AG04449 (cell line): ENCODE measurements at places on chromosomes 1 and 21.

DNA sequence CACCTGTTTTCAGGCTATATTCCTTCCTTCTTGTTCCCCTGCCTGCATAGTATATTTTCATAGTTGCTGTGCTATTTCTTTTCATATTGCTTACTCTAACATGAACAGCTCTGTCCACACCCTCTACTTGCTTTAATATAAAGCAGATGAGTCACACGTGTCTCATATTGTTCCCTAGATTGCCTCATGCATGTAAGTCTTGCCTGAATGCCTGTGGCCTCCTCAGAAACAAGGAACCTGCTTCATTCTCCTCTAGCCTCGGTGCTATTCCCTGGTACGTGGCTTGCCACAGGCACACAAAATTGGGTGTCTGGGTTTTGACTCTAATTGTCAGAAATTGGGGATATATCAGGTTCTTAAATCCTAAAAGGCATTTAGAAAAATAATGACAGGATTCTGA, 16.5 kb upstream of the PKP1 start:
- peak; percentile 81 for DNase-seq

- DNase-seq, result no peak
Observed at GRCh38 chr1:167629681-167630567, at the start of gene RCSD1. Gene RCSD1 (plus strand): TSS chr1:167630232. CDS start chr1:167630424, 192 bp downstream.

- no peak for DNase-seq
Observed at GRCh38 chr1:19452221-19452663, 33.1 kb downstream of the CAPZB start.

GRCh38 chr1:179055937-179056336, 25.9 kb upstream of the TOR3A start:
- DNase-seq, result no peak

DNA sequence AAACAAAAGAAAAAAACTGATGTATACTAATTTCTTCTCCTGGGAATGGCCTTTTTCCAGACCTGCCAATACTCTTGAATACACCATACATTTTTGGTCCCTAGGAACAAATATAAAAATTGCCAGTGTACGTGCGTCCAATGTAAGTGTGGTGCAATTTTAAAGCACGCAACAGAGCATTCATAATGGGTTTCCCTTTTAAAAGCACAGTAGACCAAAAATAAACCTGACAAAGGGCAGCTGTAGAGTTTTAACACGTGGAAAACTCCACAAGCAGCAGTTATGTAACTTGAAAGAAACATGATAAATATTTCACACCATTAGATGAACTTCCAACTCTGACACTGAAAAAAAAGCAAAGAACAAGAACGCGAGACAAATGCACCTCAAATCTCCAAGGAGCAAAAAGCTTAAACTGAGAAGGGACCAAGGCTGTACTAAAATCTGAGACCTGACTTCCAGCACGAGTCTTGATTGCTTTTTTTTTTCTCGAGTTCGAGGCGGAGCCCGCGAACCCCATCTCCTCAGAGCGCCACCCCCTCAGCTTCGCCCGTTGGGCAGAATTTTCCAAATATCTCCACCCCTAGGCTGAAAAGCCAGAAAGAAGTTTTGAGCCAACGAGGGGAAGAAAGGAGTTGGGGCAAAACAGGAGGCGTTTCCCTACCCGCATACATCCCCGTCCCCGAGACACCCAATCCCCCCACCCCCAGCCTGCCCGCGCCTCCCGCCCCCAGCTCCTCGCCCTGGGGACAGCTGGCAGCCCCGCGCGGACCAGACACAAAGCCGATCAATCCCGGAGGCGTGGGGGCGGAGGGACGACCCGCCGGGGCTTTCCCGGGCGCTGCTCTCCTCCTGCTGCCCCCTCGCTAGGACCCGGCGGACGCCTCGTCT, at the start of gene JAM2:
JAM2 (plus strand) TSS at position 599 of the 891 bp plus-strand sequence. CDS start 564 bp downstream, outside the sequence.
- no peak for DNase-seq

DNA sequence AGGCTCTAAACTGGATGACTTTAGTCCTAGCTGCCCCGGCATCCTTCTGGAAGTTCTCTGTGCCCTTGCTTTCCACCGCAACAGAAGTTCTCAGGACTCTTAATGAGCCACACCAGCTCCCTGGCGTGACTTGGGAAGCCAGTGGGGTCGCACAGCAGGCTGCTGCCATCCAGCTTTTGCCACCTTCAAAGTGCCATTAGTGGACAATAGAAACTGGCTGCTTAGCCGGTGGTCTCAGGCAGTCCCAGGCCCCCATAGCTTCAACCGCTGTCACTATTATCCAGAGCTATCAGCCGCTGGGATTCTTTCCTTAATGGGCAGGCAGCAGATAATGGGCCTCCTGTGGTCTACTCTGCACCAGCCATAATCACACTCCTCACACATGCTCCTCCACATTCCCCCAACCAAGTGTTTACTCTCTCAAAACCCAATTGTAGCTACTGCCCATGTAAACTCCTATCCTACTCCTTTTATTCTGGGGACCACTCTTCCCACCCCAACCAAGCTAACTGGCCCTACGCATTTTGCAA, 37.3 kb downstream of the PLEKHA6 start:
- DNase-seq, result no peak

DNA sequence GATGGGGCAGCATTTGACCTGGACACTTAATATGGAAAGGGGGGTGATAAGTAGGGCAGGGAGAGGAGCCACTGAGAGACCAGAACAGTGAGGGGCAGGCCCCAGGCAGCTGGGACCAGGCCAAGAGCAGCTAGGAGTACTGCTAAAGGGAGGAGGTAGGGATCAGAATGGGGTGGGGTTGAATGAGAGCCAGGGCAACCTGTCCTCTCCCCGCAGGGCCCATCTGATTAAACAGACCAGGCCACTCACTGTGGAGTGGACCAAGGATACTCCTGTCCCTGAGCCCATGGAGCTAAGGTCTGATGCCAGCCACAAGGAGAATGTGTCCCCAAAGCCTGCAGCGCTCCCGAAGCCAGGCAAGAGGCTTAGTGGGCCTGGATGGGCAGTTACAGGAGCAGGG, 2.1 kb downstream of the C1orf167 start:
- no peak for DNase-seq

- no peak for DNase-seq
Observed at GRCh38 chr1:57736940-57737339, 313.1 kb upstream of the DAB1 start.

DNA sequence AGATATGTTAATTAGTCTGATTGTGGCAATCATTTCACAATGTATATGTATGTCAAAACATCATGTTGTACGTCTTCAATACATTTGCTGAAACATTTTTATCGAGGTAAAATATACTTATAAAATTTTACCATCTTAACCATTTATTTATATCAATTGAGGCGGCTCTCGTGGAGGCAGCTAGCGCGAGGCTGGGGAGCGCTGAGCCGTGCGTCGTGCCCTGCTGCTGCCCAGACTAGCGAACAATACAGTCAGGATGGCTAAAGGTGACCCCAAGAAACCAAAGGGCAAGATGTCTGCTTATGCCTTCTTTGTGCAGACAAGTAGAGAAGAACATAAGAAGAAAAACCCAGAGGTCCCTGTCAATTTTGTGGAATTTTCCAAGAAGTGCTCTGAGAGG, 202.5 kb upstream of the PBX1 start:
- no peak for DNase-seq

- peak; percentile 69 for DNase-seq
Observed at GRCh38 chr21:33760641-33761440, 118.5 kb downstream of the ITSN1 start.

DNA sequence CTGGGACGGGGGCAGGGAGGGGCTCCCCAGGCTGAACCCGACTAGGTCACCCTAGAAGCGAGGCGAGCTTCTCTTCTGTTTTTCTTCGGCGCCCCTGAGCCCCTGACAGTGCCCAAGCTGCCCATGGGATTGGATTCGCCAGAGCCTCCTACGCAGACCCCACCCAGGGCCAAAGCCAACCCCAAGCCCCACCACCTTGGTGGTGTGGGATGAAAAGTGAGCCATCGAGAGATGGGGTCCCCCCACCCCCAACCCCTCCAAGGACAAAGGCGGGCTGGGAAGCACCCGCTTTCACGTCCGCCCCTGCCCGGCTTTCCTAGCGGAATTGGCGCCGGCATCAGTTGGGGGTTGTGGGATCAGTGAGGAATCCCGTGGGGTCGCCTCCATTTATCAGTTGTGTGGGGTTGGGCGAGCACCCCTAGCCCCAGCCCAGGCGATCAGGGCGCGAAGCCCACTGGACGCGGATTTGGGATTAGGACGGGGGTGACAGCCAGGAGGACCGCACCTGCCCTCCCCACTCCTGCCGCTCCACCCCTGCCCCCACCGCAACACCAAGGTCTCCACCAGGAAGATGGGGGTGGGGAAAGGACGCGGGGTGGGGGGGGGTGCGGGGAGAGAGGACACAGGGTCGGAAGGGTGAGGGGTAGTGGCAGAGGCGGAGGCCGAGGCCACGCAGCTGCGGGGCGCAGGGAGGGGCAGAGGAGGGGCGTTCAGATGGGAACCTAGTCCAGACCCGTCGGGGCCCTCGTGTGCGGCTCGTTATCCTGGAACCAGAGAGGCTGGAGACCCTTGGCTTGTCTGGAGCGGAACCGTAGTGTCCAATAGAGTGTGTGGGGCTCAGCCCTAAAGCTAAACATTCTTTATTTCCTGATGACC, 4.4 kb downstream of the TSPEAR start:
- DNase-seq, result no peak

DNA sequence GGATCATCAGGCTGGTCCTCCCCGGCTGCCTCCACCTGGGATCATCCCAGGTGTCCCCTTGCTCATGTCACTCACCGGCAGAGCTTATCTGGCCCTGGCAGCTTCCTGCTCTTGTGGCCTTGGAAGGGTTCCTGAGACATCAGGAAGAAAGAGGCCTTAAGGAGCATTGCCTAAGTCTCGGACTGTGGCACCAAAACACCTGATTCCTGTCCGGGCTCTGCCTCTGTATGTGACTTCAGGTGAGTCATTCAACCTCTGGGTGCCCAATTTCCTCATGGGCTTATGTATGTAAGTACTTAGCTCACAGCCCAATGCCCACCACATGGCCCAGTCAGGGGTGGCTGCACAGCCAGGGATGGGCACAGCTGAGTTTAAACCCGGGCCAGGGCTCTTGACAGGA, 255.9 kb upstream of the VAMP3 start:
- no peak for DNase-seq

- no peak for DNase-seq
Observed at GRCh38 chr1:67053535-67053784, 488 bp downstream of the SLC35D1 start.

DNA sequence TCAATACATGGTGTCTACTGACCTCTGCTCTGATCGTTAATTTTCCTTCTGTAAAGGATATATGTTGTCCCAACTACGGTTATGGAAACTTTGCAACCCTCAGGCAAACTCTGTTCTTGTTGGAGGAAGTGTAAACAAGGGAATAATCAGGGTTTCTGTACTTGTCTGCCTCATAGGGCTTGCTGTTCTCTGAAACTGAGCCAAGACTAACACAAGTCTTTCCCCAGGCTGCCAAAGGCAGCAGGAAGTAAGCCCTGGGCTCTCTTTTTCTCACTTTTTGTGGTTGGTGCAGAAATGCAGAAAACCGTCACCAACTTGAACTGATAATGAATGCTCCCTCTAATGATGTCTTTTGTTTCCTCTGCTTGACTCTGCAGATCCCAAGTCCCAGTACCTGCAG, 7.6 kb downstream of the CYP4X1 start:
- DNase-seq, result no peak

GRCh38 chr1:200471739-200472138, 61.9 kb upstream of the ZNF281 start:
- no peak for DNase-seq

DNA sequence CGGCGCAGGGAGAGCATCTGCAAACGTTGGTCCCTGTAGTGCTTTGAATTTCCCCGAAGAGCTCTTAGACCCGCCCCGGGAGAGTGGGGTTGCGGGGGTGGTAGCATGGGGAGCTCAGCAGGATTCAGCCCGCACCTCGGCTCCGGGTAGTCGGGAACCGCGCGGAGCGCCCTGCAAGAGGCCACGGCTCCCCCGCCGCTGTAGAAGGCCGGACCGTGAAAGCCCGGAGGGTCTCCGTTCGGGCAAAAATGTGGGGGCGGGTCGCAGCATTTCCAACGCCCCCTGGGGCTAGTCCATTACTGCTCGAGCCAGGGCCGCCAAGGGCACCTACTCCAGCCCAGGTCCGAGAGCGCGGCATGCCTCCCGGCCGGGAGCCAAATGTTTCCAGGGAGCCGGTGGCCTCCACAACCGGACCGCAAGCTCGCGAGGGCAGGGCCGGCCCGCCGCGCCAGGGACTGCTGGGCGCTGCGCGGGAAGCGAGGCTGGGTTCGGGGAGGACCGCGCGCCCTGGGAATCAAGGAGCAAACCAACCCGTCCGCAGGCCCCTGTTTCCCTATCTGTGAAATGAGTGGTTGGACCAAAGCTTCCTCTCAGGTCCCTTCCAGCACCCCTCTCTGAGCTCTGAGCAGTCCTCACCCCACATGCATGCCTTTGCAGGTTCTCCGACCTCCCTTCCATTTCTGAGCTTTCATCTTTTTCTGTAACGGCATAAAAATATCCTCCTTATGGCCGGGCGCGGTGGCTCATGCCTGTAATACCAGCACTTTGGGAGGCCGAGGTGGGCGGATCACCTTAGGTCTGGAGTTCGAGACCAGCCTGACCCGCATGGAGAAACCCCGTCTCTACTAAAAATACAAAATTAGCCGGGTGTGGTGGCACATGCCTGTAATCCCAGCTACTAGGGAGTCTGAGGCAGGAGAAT, 775 bp upstream of the TMEM63A start:
- no peak for DNase-seq

DNA sequence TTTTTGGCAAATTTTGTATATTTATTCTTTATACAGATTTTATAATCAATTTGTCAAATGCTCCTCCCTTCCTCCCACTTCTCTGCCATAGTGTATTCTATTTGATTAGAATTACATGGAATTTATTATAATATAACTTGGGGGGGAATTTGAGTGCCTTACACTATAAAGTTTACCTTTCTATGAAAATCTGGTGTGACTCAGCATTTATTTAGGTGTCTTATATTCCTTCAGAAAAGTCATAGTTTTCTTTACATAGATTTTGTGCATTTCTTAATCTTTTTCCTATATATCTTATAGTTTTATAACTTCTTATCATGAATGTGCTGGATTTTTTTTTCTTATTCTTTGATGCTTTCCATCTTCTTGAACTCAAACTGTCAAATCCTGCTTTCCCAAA, 21.3 kb downstream of the FASLG start:
- no peak for DNase-seq

DNA sequence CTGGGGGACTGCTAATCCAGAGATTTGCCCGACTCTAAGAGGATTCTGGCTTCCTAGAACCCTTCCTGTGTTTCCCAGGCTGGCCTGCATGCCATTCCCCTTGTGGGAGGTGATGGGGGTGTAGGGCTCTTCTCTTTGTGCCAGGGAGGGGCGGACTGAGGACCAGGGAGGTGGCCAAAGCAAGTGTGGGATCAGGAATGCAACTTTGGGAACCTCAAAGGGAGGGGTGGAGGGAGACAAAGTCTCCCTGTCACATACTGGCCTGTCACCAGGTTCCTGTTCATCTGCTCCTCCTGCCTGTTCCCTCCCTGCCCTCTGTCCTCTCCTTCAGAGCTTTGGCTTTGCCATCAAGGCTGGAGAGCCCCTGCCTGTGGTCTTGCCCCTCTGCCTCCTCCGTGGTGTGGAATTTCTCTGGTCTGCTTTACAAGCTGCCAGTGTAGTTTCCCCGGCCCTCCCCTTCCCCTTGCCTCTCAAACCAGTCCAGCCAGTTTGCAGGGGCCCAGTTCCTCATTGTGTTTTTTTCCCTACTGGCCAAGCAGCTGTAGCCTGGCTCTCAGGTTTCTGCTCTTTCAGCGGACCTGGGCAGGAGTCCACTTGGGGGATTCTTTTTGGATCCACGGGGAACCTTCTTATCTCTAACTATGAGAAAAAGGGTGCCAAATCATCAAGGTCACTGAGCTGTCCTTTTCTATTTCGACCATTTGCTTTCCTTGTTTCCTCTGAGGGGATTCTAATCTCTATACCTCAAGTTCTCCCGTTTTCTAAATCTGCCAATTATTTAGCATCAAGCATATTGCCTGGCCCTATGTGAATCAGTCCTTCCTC, 1.8 kb downstream of the CGN start:
- no peak for DNase-seq
